ENCODE measurements at places on chromosomes 5 and 9. TPM values are rescaled to one million over a fixed set of nuclear protein-coding genes. Genes with fewer than 3 reads are reported as not detected.

- DNase-seq: no peak
Observed at GRCh38 chr5:95554331-95554646, 488 bp downstream of the SKIC3 start.

- DNase-seq: no peak
Observed at GRCh38 chr5:137887831-137888230, 1.4 kb upstream of the PKD2L2 start.

- DNase-seq: no peak
Observed at GRCh38 chr5:122498163-122498562, 186.1 kb downstream of the SNCAIP start.

- no peak for DNase-seq
Observed at GRCh38 chr9:131304676-131305355, 15.3 kb downstream of the PLPP7 start.

LCNL1 gene
- total RNA-seq: 5.0 TPM

- DNase-seq: peak; percentile 45
Observed at GRCh38 chr5:100828071-100828897, 74.8 kb downstream of the ST8SIA4 start.

FGF18 gene
- 0.16 TPM for total RNA-seq

DNA sequence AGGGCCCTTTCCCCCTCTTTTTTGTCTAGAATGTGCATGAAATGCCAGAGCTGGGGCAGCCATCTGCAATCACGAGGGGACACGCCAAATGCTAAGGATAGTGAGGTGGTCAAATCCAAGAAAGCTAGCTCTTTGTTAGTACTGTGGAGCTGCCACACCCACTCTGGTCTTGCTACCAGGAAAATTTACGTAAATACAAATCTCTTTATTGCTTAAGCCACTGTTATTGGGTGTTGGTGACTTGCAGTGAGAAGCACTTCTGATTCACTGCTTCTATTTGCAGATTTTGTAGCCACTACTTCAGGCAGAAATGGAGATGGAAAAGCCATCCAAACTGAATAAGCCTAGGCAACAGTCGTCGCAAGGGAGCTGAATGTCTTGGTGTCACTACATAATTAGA is 25.6 kb upstream of the SUSD1 start:
- no peak for DNase-seq

DNA sequence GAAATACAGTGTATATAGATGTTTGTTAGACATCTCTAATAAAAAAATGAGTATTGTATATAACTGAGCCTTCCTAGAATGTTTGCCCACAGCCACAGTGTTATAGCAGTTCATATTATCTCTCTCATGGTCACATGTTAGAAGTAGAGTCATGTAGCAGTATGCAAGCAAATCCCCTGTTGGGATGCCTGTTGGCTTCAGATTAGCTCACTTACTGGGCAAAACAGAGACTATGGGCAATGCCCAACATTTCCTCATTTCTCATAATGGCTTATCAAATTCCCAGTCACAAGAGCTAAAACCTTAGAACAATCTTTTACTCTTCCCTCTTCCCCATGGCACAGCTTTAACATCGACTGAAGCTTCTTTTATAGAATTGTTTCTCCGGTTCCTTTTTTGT is 27.0 kb upstream of the PDCD1LG2 start:
- no peak for DNase-seq

CANX gene
- 641 TPM for total RNA-seq

DNA sequence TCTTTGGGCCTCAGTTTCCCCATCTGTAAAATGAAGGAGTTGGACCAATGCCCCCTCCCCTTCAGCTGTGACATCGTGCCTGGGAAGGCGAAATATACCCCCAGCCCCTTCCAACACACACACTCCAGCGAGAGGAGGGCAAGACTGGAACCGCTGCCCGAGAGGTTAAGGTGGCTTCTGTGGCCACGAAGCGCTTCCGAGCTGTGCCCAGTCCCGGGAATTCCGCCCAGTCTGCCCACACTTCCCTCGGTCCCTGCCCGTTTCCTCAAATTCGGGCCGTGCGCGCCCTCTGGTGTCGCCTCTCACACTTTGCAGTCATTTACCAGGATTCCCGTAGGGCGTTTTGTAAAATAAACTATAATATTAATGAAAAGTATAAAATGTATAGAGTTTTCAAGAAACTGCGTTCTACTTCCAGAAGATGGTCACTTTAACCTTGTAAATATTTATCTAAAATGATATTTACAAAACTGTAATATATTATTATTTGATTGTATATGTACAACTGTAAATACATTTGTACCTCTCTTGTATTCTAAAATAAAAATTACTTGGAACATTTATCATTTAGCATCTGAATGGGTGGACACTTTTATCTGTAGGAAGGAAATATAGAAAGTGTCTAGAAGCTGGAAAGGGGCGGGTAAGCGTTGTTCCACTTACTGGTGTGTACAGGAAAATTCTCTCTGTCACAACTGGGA is 11.0 kb upstream of the EXOSC2 start:
- peak; percentile 88 for DNase-seq

GRCh38 chr5:15535938-15536337 is 36.0 kb downstream of the FBXL7 start:
- no peak for DNase-seq

DNA sequence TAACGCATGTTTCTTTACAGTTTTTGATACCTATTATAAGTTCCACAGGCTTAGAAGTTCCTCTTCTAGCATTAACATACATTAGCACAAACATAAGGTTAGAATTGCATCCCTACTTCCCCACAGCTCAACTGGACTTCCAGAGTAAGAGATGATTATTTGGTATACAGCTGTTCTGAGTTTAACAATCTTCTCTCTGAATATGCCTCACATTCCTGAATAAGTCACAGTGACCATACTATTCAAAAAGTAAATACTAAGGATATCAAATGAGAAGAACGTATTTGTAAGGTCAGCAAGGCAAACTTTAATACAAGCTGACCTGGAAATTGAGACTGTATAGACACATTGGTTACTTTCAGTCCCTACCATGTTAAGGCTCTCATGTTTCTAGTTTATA is 21.3 kb downstream of the NR6A1 start:
- DNase-seq: no peak

DNA sequence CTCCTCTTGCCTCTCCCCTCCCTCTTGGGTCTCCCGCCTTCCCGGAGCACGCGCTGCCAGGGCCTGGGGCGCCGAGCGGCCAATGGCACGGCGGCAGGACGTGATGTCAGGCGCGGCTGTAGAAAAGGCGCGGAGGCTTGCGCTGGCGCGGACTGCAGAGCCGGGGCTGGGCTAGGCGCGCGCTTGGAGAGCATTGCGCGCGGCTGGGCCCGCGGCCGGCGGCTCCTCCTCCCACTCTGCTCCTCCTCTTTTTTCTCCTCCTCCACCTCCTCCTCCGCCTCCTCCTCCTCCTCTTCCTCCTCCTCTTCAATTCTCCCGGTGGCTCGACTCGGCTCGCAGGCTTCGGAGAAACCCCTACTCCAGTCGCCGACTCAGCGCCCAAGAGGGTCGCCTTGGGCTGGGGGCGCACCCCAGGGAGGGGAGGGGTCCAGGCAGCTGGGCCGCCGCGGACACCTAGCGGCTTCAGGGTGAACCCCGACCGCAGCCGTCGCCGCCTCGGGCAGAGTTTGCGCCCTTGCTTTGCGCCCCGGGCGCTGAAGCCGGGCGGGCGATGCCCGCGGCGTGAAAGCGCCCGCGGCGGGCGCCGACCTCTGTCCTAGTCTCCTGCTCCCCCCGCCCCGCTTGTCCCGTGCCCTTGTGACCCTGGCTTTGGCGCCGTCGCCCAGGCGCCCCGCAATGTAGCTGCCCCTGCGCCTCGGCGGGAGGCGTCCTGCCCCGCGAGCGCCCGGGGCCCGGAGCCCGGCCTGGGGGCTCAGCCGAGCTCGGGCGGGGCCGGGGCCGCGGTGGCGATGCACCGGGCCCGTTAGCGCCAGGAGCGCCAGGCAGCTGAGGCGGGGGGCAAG is at the start of gene LHX2:
Gene LHX2 (plus strand): TSS at position 309 of the 842 bp plus-strand sequence. CDS start 581 bp downstream, outside the sequence.
- peak; percentile 72 for DNase-seq

All from myocyte (in vitro differentiated cells).